Epithelial cell of prostate (primary cell): ENCODE measurements at places on chromosomes 12 and 14.

DNA sequence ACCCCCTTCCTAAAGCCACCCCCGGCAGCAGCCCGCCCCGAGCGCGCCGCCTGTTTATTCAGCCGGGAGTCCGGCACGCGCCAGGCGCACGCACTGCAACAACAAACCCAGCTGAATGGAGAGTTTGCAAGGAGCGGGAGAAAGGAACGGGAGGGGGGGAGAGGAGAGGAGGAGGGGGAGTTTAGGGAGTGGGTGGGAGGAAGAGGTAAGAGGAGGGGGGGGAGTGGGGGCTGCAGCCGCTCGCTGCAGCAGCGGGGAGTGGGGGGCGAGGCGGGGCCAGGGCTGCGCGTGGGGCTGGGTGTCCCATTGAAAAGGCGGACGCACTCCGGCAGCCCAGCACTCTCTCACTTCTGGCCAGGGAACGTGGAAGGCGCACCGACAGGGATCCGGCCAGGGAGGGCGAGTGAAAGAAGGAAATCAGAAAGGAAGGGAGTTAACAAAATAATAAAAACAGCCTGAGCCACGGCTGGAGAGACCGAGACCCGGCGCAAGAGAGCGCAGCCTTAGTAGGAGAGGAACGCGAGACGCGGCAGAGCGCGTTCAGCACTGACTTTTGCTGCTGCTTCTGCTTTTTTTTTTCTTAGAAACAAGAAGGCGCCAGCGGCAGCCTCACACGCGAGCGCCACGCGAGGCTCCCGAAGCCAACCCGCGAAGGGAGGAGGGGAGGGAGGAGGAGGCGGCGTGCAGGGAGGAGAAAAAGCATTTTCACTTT is at the start of gene ASCL1:
TSS of gene ASCL1 (plus strand) at position 336 of the 712 bp plus-strand sequence. CDS start 571 bp downstream, outside the sequence.
- DNase-seq = no peak

DNA sequence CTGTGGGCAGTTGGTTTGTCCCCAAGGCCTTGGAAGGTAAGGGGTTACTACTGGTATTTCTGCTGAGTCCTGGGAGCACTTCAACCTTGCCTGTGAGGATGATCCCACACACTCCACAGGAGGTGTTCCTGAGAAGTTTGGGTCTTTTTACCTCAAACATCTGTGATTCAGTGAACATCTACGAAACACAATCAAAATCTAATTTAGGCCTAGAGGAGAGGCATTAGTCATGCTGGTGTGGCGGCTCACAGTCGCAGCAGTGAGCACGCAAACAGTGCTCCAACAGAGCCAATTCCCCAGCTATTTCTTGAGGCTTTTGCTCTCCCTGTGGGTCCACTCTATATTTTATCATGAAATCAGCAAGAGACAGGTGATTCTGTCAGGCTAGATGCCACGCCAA is 107.6 kb downstream of the APAF1 start:
- DNase-seq = no peak

DNA sequence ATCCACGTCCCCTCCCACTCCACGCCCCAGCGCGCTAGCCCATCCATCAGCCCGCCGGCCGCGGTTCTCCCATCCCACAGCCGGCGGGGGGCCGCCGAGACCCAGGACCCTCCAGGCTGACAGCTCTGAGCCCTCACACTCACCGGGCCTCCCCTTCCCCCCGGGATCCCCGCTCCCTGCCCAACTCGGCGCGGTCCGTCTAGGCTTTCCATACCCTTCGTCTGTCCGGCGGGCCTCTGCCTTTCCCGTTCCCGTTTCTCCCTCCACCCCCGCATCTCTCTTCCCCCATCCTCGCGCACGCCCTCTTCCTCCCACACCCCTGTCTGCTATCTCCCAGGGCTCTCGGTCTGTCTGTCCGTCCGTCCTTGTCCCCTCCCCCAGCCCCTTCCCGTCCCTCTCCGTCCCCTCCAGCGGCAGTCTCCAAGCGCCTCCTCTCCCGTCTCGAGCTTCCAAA is 726 bp downstream of the ZFHX2 start:
- no peak for DNase-seq

GRCh38 chr12:114655934-114656749 is 27.8 kb downstream of the TBX3 start:
- DNase-seq = no peak

GRCh38 chr12:124387528-124387911 is 92.6 kb downstream of the RFLNA start:
- no peak for DNase-seq

GRCh38 chr14:100989924-100990323 is 86.4 kb upstream of the RTL1 start:
- DNase-seq = no peak

DNA sequence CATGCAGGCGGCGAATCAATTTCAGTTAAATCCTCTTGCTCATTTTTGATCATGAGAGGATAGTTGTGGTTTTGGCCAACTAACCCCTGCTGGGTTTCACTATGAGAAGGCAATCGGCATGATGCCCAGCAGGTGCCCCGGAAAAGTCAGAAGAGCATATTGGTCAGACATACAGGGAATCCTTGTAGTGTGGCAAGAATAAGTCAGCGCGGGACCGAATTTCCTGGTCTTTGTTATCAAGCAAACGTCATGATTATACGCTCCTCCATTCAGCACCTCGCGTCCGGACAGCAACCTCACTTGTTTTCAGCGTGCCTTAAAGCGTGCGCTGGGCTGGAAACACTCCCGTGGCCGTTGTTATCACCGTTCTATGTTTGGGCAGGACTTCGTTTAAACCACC is 1.8 kb downstream of the TBC1D30 start:
- DNase-seq = no peak

DNA sequence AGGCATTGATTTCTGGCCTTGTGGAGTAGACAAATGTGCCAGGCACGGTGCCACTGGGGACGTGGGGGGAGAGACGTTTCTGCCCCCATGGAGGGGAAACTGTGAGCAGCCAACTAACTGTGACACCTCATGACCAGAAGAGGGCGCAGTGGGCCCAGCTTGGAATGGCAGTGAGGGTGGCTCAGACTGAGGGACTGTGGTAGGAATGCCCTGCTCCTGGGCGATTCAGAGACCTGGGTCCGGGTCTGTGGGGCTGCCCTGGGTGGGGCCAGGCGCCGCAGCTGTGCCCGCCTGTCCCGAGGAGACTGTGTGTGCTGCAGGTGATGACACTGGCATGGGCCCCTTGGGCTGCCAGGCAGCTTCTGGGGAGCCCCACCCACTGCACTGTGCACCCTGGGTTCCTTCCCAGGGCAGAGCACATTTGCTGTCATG is 60.6 kb downstream of the SLC25A47 start:
- DNase-seq = no peak
